ENCODE measurements at places on chromosomes 4 and X. TPM values are rescaled to one million over a fixed set of nuclear protein-coding genes. Genes with fewer than 3 reads are reported as not detected.

The MAGEE2 gene
- not detected for total RNA-seq

The BMX gene
- not detected for total RNA-seq

GRCh38 chr4:138673053-138673452 lies 342.5 kb upstream of the NOCT start:
- no peaks in the 10 kb centered on the region for H3K36me3 ChIP-seq
- no peaks in the 10 kb centered on the region for H3K4me1 ChIP-seq
- no peak for DNase-seq
- no peak overlapping the region for H3K27ac ChIP-seq
- no peak overlapping the region for H3K4me3 ChIP-seq

DNA sequence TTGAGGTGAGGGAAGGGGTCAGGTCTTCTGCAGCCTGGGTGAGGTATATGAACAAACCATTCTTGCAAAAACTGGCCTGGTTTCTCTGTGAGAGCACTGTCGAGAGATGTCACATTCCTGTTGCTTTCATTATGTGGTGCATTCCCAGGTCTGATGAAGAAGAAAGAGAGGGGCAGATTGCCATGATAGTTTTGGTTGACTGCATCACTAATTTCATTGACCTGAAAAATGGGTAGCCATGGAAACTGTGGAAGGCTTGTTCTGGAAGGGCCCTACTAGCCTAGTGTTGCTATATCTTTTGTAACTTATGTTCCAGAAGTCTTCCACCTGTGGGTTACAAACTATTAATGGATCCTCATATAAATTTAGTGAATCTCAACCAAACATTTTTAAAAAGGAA lies 32.9 kb upstream of the CYBB start:
- no peak overlapping the region for H3K4me3 ChIP-seq
- DNase-seq = no peak
- no peaks in the 10 kb centered on the region for H3K27me3 ChIP-seq
- H3K4me1 ChIP-seq = peaks cover 18% of the 10 kb centered on the region
- H3K36me3 ChIP-seq = no peaks in the 10 kb centered on the region

GRCh38 chr4:40224432-40224831 lies 27.6 kb downstream of the RHOH start:
- H3K27ac ChIP-seq = peak overlapping the region; percentile 96
- peaks cover 85% of the 10 kb centered on the region for H3K4me1 ChIP-seq
- H3K27me3 ChIP-seq = no peaks in the 10 kb centered on the region
- H3K4me3 ChIP-seq = peak overlapping the region; percentile 68

- peaks cover 20% of the 10 kb centered on the region for H3K27me3 ChIP-seq
- DNase-seq = no peak
- H3K27ac ChIP-seq = no peak overlapping the region
- H3K4me1 ChIP-seq = peaks cover 4% of the 10 kb centered on the region
Observed at GRCh38 chr4:153955327-153955726, 166.4 kb upstream of the SFRP2 start.

DNA sequence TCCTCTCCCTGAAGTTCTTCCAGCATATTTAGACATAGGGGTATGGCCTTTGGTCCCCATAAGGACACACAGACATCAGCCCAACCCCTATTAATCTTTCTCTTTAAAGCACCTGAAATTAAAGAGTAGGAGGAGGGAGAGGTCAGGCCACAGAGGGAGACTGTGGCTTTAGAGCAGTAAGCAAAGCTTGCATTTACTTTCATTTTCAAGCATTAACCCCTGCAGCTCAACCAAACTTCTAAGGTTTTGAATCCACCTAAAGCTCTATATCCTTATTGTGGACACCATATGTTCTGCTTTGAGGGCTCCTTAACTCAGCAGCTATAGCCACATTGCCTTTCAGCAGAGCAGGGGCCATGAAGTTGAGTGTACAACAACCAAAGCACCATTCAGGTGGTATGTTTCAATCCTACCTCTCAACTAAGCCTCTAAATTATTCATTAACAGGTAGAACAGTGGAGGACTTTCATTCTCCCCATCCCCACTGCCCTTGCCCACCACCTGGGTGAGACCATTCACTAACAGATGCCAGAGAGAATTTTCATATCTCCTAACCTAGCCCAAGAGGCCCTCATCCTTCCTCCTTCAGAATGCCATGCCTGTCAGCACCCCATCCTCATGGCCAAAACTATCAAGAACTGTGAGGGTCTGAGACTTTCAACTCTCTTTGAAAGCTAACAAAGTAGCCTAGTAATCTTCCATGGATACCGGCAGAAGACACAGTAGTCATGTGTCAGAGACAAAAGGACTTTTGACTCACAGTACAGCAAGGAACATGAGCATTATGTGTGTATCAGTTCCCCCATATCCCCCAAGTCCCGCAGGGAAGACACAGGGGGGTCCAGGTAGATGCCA lies 20.8 kb downstream of the LIN54 start:
- H3K36me3 ChIP-seq = peaks cover 16% of the 10 kb centered on the region
- H3K4me1 ChIP-seq = peaks cover 22% of the 10 kb centered on the region
- H3K4me3 ChIP-seq = peak overlapping the region; percentile 5
- no peaks in the 10 kb centered on the region for H3K27me3 ChIP-seq
- peak overlapping the region; percentile 55 for H3K27ac ChIP-seq
- peak; percentile 39 for DNase-seq

DNA sequence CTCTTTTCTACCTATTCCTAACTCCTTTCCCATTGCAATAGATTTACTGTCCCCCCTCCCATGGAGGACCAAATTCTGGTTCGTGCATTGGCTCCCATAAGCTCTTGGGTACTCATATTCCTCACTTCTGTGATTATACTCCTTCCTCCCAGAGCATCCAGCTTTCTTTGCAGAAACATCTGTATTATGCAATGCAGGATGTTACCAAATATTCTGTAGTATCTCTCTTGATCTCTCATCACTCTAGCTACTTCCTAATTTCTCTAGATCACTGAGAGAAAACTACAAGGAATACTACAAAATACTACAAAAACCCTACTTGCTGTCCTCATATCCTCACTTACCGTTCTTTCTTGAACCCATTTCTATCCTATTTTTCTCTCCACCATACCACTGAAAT lies 395.9 kb upstream of the HS3ST1 start:
- H3K4me3 ChIP-seq = no peak overlapping the region
- no peak overlapping the region for H3K27ac ChIP-seq
- no peak for DNase-seq
- no peaks in the 10 kb centered on the region for H3K36me3 ChIP-seq
- no peaks in the 10 kb centered on the region for H3K27me3 ChIP-seq

DNA sequence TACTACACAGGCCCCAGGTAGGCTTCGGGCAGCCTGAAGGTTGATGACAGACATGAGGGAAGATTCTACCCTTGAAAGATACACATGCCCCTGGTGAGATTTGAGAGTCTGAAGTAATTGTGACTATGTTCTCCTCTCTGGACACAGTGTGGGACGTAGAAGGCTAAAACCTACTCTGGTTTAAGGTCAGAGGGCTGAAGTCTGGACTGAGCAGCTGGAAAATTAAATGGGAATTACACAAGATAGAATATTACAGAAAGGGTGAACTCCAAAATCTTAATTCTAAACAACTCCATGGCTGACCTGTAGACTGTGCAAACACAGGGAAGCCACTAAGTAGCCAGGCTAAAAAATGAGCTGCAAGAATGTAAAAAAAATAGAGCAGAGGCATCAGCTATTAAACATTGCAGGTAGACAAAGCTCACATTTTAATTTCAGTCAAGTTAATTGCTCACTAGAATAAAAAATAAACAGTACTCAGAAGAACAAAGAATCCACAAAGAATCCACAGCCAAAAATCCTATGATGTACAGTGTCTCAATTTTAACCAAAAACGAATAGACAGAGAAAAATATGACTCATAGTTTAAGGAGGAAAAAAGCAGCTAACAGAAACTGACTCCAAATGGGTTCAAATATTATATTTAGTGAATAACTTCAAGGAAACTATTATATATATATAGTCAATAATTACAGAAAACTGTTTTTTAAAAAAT lies 170.4 kb downstream of the PCDH18 start:
- DNase-seq = no peak
- no peak overlapping the region for H3K4me3 ChIP-seq
- H3K27ac ChIP-seq = no peak overlapping the region
- no peaks in the 10 kb centered on the region for H3K36me3 ChIP-seq
- H3K27me3 ChIP-seq = no peaks in the 10 kb centered on the region

- H3K4me1 ChIP-seq = peaks cover 11% of the 10 kb centered on the region
- peaks cover 4% of the 10 kb centered on the region for H3K36me3 ChIP-seq
- no peak overlapping the region for H3K27ac ChIP-seq
- H3K4me3 ChIP-seq = no peak overlapping the region
- DNase-seq = no peak
Observed at GRCh38 chr4:26819026-26819425, 41.6 kb upstream of the STIM2 start.

GRCh38 chrX:71439420-71439819 lies 73.3 kb downstream of the TAF1 start:
- no peak for DNase-seq
- no peak overlapping the region for H3K4me3 ChIP-seq
- H3K4me1 ChIP-seq = peaks cover 5% of the 10 kb centered on the region
- H3K27ac ChIP-seq = no peak overlapping the region
- H3K27me3 ChIP-seq = no peaks in the 10 kb centered on the region

GRCh38 chr4:25663781-25664180 lies 8.1 kb downstream of the SLC34A2 start:
- H3K27me3 ChIP-seq = peaks cover 6% of the 10 kb centered on the region
- H3K4me1 ChIP-seq = no peaks in the 10 kb centered on the region
- no peak overlapping the region for H3K4me3 ChIP-seq
- DNase-seq = no peak
